ENCODE measurements at places on chromosomes 12 and 14. TPM values are rescaled to one million over a fixed set of nuclear protein-coding genes. Genes with fewer than 3 reads are reported as not detected.

KCNJ8 gene
- 1.5 TPM for total RNA-seq

AP1G2 gene
- 22.3 TPM for total RNA-seq

WDHD1 gene
- 3.9 TPM for total RNA-seq

ARID4A gene
- 4.9 TPM for total RNA-seq

All from cardiac ventricle fibroblast (primary cell).